ENCODE measurements at places on chromosomes 3 and 15.
A peak's percentile ranks its signal among the peaks of the same experiment; 100 is the strongest.

GRCh38 chr3:66537735-66538134, 36.9 kb upstream of the LRIG1 start:
- ATAC-seq: no peak

GRCh38 chr3:61371123-61371522, 119.9 kb upstream of the FHIT start:
- peak; percentile 49 for ATAC-seq

- no peak for ATAC-seq
Measured at GRCh38 chr15:34620142-34620541, 36.7 kb upstream of the GOLGA8B start.

DNA sequence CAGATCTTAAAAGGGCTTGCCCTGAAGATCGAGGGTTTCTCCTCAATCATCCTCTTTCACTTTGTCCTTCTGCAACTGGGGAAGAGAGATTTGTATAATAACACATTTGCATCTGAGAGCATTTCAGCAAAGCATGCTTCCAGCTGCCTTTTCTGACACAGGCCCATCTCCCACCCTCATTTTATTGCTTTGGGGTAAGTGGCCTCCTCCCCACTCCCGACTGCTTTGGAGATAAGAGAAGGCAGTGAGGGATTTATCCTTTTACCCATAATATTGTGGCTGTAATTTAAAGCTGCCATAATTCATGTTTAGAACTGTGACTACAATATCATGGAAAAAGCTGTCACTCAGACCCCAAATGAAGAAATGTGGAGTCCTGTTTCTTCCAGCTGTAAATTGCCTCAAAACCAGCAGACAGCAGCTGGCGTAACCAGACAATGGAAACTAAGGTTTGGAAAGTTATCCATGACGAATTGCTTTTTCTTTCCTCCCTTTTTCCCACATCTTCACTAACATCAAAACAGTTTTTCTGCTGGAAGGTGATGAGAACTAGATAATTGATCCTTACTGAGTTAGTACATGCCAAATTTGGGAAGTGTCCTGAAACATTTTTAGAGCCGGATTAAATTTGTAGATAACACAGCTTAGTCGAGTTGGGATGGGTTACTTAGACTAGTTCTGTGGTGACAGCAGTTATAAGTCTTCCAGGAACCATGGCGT, 104.2 kb upstream of the PFN2 start:
- no peak for ATAC-seq

- no peak for ATAC-seq
Measured at GRCh38 chr3:26962492-26963360, 340.2 kb downstream of the LRRC3B start.

DNA sequence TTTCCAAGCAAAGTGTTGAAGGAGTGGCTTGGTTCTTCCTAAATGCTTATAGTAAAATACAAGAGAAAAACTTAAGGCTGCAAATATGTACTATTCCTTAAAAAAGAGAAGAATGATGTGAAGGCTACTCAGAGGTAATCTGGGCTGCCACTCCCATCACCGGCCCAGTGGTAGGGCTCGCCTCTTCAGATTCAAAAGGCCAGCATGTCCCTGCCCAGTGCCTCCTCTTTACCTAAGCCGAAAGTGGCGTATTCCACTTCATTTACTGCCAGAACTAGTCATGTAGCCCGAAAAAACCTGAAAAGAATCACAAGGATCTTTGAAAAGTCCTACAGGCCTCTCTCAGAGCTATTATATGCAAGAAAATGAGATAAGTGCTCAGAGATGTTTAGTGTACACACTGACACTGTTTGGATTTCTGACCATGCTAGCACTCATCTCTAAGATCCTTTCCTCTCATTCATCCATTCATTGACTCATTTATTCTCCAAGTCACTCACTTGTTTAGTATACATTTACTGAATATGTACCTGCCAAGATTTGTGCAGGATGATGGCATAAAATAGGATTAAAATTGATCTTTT, 373.3 kb upstream of the THBS1 start:
- no peak for ATAC-seq

DNA sequence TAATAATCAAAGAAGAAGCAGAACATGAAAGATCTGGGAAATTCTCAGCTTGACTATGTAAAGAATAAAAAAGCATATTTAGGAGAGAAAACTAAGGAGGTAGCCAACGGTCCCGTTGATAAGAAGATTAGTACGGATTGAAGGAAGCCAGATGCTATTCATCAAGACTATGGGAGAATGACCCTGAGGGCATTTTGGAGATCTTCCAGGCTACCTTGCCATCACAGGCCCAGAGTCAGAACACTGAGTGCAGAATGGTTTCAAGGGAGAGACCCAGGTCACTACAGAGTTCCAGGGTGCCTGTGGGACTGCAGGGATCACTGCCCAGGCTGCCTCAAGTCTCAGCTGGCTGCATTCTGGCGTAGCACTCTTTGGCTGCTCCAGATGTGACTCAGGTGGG, 752.9 kb upstream of the ARPP21 start:
- ATAC-seq: no peak

DNA sequence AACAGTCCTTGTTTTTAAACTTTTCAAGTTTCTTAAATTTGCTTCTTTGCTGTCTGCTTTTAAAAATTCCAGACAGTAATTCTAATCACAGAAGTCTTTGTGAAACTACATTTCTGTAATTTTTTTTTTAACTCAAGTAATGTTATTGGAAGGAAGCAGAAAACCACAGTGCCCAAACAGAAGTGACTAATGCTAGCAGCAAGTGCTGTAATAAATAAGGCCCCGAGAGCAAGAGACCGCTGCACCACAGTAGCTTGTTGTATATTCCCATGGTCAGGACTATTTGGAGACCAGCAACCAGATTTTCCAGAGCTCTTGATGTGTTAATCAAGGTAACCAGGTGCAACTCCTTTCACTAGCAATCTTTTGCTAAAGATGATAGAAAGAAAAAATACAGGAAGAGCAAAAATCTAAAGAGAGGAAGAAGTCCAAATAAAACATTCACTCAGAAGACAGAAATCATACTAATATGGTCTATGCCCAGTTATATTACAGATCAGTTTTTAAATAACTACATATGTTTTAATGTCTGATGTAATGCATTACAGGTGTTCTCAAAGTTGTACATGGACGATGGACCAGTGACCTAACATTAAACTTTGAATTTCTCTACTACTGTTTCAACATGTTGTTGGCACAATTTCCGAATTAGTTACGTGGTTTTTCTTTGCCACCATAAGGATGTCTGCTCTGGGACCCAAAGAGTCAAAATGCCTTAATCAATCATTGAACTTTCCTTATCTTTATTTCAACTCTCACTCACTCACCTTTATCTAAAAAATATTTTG, 36.4 kb downstream of the WWTR1 start:
- ATAC-seq: peak; percentile 81

- no peak for ATAC-seq
Measured at GRCh38 chr15:69659454-69660050, 206.9 kb downstream of the RPLP1 start.

Measured in SK-N-SH treated with all-trans-retinoic acid at 6 μM for 48 hours (cell line).